Type B pancreatic cell (in vitro differentiated cells): ENCODE measurements at places on chromosomes 12 and 14. TPM values are rescaled to one million over a fixed set of nuclear protein-coding genes. Genes with fewer than 3 reads are reported as not detected.

GRCh38 chr14:100618318-100618693 lies 31.1 kb upstream of the BEGAIN start:
- DNase-seq = no peak

DNA sequence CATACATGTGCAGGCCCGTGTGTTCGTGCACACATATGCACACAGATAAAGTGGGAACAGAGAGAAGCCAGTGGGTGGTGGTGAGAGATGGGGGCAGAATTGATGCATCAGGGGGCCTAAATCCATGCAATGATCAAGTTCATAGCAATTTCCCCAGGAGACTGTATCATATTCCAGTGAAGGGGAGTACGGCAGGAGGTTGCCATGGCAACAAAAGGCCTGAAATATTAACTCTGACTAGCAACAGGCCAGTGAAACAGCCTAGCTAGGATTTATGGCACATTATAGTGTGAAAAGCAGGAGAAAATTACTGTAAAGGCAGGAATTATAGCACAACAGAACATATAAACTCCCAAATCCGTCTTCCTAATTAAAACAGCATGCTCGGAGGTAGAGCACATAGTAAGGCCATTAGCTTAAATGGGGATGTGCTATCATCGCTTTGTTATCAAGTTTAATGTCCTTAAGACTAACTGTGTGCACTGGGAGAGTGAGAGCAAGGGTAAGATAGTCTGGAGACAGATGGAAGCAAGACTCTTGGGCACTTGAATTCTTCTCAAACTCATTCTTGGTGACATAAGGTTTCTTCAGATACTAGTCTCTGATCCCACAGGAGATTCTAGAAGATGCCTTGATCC lies 806.3 kb downstream of the DIO2 start:
- DNase-seq = no peak

- no peak for DNase-seq
These were observed 16.1 kb upstream of the TSPAN9 start for GRCh38 chr12:3061059-3061458.

GRCh38 chr14:56176530-56176929 lies 58.3 kb downstream of the PELI2 start:
- no peak for DNase-seq

TAS2R20 gene
- 1.1 and 2.1 TPM in 2 replicates for total RNA-seq

DNA sequence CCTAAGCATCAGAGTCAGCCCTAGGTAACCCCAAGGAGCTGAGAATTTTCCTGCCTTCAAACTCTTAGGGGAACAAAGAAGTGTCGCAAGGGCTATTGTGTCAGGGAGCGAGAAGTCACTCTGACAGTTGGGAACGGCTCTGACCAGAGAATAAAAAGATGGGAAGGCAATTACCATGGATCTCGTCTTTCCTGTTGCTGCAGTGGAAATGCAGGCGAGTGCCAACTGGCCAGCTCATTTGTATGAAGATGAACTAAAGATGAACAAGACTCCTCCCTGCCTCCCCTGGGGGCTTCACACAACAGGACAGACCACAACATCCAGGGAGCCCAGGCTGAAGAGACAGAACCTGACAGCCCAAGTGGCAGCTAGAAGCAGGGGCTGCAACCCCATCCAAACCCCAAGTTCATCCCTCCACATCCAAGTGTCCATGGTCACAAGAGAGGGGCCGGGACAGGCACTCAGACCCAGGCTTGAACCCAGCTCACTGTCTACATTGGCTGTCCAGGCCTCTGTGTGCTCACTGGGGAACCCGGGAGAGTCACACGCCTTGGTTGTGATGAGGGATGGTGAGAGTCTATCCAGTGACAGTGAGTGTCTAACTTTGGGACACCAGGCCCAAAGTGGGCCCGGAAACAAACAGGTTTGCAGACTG lies 322.4 kb downstream of the BCL11B start:
- DNase-seq = no peak

- DNase-seq = no peak
These were observed 28.2 kb downstream of the FGF6 start for GRCh38 chr12:4417455-4417854.

DNA sequence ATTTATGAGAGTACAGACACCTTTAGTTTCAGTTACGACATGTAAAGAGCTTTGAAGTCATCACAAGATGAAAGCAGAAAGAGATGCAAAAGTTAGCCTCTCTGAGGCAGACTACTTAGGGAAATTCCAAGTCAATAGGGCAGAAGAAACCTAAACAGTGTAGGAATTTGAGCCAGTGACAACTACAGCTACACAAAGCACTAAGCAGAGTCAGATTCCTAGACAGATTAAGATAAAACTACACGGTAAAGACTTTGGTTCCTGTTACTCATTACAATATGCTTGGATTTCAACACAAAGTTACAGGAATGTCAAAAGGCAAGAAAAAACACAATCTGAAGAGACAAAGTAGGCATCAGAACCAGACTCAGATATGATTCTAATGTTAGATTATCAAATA lies 1302.3 kb downstream of the FSCB start:
- no peak for DNase-seq

DNA sequence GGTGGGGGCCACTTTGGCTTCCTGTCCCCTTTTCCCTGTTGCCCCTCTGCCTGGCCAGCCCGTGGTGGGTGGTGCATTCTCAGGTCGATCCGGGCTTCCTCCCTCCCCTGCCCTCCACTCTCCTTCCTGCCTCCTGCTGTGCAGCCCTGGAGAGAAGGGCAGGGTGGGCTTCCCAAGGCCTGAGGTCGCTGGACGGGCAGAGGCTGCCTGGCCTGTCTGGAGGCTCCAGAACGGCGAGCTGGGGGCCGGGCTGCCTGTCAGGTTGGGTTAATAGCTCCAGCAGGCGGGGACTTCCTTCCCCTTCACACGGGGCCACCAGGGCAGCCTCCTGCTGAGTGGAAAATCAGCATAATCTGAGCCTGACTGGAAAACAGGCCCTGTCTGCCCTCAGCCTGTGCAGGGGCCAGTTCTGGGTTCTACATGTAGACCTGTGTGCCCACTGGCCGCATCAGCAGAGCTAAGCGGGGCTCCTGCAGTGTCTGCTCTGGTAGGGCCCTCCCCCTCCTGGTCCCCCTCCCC lies 11.3 kb downstream of the KIF26A start:
- no peak for DNase-seq

GRCh38 chr14:95137804-95138167 lies 19.5 kb downstream of the DICER1 start:
- DNase-seq = no peak

TSPAN9 gene
- 30.7 and 31.7 TPM in 2 replicates for total RNA-seq

NPFF gene
- total RNA-seq = not detected in 2 replicates

RBP5 gene
- 1.0 and 1.2 TPM in 2 replicates for total RNA-seq

DNA sequence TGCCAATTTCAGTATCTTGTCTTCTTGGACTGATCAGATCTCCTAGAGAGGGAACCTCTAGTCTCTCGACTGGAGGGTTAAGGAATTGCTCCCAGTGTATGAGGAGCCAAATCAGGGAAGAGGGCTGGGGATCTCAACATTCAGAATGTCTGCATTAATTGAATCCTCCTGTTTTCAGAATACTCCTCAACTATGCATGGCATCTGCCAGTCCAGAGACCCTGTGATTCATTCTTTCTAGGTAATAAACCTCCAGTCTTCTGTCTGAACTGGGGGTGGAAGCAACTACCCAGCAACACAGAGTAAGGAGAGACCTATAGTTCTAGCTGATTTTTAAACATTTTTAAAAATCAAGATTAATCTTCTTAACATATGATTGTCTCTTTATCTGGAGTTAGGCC lies 92.7 kb downstream of the AKAP6 start:
- DNase-seq = no peak

DNA sequence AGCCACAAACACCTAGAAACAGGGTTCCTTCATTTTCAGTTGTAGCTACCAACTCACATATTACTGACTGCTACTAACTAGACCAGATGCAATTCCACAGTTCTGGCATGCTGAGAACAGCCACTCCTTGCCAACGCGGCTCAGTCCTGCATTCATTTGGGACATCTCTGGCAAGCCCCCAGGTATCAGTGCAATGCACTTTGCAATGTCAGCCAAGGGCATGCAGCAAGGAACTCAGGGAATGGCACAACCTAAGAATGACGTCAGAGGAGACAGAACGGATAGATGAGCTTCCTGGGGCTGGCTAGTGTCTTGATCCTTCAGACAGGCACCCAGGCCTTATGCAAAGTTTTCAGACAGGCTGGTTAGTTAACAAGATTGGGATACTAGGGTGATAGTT lies 29.6 kb downstream of the MAP3K9 start:
- no peak for DNase-seq

DNA sequence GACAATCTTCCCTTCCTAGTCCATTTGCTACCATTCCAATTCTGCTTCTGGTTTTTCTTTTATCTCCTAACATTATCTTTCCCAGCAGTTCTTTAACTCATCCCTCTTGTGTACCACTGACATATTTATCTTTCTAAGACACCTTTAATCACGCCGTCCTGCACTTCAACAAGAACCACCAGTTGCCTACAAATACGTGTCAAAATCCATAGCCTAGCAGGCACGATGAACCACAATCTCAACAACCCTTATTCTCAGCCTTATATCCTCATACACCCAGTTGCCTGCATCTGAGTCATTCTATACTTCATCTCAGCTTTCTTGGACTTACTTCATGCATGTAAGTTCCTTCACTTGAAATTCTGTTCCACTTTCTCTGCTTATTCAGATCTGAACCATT lies 16.4 kb upstream of the ST8SIA1 start:
- DNase-seq = no peak

- no peak for DNase-seq
These were observed 29.6 kb upstream of the PRMT8 start for GRCh38 chr12:3461391-3461790.
